C1 segment of cervical spinal cord (tissue), 14 donors: ENCODE measurements at places on chromosomes 5 and 9.

GRCh38 chr5:130066644-130067043 is 162.4 kb downstream of the CHSY3 start:
- DNase-seq, result no peak

GRCh38 chr5:35031276-35031675 is 16.5 kb downstream of the AGXT2 start:
- DNase-seq, result no peak

GRCh38 chr5:1931604-1932231 is 49.0 kb upstream of the IRX4 start:
- no peak for DNase-seq

- DNase-seq, result no peak
Measured at GRCh38 chr5:144771802-144772201, 601.1 kb downstream of the KCTD16 start.

DNA sequence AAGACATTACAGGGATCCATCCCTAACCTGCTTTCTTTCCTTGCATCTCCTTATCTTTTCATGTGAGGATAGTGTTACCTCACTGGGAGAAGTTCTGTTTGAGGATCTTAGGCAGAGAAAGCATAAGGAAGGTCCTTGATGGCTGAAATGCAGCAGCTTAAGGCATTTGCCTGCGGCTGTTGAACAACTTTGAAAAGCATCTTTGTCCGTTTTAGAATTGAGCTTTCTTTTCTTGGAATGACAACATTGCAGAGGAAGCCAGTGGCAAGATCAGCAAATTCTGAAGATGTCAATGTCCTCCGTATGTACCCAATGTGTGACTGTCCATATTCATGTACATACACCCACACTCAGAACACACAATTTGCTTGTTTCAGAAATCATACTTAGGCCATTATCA is 436.2 kb downstream of the GABRG2 start:
- DNase-seq, result no peak

- DNase-seq, result no peak
Measured at GRCh38 chr9:14769230-14769571, 46.7 kb upstream of the CER1 start.

- no peak for DNase-seq
Measured at GRCh38 chr5:69230181-69230580, 4.5 kb upstream of the CDK7 start.

DNA sequence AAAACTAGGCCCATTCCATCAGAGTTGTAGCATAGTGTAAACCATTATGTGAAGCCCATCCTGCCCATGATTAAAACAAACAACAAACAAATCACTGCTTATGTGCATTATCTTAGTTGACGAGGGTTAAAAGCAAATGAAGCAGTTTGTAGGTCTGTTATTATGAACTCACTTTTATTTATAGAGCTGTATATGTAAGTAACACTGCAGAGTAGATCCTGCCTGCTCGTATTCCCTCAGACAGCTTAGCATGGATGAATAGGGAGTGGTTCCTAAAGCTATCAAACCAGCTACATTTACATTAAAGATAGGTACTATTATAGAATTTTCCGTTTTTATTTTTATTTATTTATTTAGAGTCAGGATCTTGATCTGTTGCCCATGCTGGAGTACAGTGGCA is 112.6 kb downstream of the GDNF start:
- no peak for DNase-seq

GRCh38 chr9:115328677-115329076 is 210.7 kb upstream of the TNC start:
- no peak for DNase-seq

DNA sequence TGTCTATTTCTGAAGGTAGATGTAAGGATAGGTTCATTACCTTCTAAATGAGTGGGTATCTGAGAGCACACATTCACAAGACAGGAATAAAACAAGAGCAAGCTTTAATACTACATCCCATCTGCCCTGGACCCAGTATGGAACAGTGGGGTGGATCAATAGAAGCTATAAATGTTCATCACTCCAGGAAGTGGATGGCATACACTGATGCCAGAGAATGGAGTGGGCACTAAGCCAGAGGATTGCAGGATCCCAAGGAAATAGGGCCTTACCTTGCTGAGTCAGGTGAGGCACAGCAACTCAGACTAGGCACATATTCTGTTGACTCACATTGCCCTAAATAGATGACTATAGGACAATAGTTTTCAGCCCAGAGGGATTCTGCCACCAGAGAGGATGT is 21.3 kb upstream of the COX7C start:
- DNase-seq, result no peak

DNA sequence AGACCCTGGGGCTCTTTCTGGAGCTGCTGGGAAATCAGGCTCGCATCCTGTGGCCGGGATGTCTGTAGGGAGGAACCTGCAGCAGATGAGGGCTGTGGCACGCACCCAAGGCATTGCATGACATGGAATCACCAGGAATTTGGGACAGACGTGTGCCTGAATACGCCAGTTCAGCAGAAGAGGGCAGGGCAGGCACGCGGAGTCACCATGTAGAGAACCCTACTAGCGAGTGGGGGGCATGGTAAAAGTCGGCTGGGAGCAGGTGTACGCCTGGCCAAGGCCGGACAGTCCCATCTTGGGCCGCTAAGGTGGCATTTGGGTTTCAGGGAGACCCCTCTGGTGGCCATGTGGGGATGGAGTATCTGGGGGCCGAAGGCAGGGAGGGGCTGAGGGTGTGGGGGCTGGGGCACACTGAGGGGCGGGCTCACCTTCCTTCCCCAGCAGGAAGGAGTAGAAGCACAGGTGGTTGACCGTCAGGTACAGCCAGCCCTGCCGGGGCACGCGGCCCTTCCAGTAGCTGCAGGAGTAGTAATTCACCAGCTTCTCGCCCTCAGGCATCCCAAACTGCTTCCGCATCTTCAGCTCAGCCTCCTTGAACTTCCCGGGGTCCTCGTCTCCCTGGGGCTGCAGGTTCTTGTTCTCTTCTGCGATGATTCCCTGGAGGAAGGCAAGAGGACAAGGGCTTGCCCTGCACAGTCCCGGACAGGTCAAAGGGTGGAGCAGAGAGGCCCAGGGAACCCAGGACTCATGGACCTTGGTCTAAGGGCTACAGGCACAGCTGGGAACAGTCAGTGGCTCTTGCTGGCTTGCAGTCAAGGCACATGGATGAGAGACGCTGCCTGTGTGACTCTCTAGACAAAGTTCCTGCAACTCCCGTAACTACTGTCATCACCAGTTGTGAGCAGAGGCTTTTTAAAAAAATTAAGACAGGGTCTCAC is 13.5 kb downstream of the TBC1D9B start:
- DNase-seq, result no peak

DNA sequence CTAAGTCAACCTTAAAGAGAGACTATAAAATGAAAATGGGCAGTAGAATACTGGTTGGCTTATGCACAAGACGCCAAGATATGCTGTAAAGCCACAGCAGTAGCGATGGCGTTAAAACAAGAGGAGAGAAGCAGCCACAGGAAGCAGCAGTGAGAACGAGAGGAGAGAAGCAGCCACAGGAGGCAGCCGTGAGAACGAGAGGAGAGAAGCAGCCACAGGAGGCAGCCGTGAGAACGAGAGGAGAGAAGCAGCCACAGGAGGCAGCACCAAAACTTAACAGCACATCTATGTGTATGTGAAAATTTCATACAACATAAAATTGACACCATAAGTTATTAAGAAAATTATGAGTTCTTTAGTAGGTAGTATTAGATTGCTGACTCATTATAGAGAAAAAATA is 2318.6 kb upstream of the ACO1 start:
- no peak for DNase-seq

DNA sequence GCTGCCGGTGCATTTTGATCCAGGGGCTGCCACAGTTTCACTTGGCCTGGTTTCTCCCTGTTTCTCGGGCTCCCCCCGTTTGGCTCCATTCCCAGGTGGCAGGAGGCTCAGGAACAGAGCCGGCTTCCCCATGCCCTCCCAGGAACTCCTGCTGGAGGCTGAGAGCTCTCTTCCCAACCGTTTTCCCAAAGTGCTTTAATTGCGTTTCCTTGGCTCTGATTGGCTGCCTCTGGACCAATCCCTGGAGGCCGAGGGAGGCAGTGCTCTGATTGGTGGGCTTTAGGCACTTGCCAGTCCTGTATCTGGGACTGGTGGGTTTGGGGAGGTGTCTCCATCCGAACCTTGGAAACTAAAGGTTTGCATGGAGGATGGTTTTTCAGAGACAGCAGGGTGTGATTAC is 4.9 kb downstream of the TSPAN17 start:
- no peak for DNase-seq

GRCh38 chr5:79031485-79031867 is 38.0 kb downstream of the DMGDH start:
- no peak for DNase-seq
